A172 (cell line): ENCODE measurements at places on chromosomes 11 and 22. TPM values are rescaled to one million over a fixed set of nuclear protein-coding genes. Genes with fewer than 3 reads are reported as not detected.

DNA sequence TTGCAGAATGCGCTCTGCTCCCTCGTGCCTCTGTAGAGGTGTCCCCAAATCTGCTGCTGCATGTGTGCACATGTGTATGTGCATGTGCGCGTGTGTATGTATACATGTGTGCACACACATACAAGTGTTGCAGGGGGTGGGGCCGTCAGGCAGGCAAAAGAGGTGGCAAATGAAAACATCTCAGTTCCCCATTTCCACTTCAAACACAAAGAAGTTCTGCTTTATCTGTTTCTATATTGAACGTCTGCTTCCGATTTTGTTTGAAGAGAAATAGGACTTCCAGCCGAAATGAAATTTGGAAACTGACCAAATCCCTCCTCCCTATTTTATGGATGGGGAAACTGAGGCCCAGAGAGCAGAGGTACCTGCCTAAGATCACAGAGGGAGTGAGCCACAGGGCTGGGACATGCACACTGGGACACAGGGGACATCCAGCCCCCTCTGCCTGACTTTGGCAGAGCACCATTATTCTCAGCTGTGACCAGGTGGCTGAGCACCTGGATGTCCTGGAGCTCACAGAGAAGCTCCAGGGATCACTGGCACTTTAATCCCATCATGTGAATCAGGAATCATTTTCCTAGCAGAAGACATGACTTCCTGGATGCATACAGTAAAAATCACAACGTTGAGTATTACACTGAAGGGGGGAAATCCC is 41.2 kb upstream of the ALX4 start:
- DNase-seq = no peak

GRCh38 chr22:21014726-21015465 is at the start of gene P2RX6:
Gene P2RX6, plus strand, starts transcription at chr22:21015165. Its CDS starts 10 bp downstream, at chr22:21015175.
- peak; percentile 50 for DNase-seq

LMO2 gene
- 0.65 and 0.98 TPM in 2 replicates for total RNA-seq

OR2AG1 gene
- total RNA-seq = not detected in 2 replicates

- DNase-seq = no peak
These were observed 113.5 kb downstream of the SOX6 start for GRCh38 chr11:16242806-16243205.

GRCh38 chr11:68146704-68147474 is 25.7 kb upstream of the CHKA start:
- DNase-seq = peak; percentile 30

ENTHD1 gene
- not detected in 2 replicates for total RNA-seq

GRCh38 chr11:112972399-112973145 is 11.4 kb downstream of the NCAM1 start:
- peak; percentile 57 for DNase-seq

KCNJ11 gene
- total RNA-seq = 0.09 and 0.26 TPM in 2 replicates

- no peak for DNase-seq
These were observed 517.4 kb downstream of the TMEM135 start for GRCh38 chr11:87555101-87555500.

DNA sequence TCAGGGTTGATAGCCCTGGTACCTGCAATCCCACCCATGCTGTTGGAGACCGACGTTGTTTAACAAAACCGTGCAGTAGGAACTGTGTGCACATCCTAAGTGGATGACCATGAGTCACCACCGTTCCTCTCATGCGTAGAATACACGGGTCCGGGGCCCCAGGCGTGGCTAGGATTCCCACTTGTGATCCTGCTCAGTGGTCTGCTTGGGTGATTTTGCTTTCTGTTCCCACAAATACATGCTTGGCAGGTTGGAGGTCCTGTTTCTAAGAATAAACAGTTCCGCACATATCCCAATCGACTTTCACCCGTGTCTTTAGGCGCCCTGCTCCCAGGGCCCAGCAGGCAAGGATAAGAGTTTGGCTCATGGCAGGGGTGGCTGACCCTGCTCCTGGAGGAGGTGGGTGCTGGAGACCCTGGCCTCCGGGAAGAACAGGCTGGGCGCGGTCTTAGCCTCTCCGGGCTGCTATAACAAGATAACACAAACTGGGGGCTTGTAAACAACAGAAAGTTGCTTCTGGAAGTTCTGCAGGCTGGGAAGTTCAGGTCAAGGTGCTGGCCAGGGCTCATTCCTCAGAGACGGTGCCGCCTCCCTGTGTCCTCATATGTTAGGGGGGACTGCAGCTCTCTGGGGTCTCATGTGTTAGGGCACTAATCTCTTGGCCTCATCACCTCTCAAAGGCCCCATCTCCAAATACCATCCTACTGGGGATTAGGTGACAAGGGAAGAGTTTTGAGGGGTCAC is 1028.3 kb downstream of the BRD1 start:
- DNase-seq = no peak

DNA sequence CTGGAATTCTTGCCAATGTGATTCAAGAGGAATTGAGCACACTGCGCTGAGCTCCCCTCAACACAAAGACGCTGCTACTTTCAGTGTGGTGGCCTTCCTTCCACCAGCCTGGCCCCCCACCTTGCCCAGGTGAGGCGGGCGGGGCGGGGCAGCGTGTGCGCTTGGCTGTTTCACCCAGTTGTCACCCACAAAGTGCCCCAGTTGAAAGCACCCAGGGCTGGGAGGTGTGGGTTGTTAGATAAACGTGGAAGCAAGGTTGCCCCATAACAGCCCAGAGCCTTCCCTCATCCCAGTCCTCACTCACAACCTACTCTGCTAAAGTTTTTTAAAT is 43.1 kb downstream of the CACNG2 start:
- no peak for DNase-seq

DNA sequence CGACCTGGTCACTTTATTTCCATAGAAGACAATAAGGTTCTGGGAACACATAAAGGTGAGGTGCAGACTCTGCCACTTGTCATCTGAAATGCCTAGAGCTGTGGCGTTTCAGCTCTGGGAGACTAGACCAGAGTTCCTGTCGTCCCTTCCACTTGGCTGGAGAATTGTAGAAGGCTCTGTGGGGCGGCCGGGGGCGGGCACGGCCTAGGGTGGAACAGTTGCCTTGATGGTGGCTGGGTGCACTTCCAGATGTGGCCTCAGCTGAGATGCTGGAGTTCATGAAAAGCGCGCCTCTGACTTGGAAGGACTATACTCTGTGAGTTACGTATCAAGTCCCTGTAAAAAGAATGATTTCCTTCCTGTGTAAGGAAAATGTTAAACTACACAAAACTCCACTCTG is 16.8 kb downstream of the TRMU start:
- no peak for DNase-seq

- no peak for DNase-seq
These were observed 105.7 kb upstream of the AKIP1 start for GRCh38 chr11:8805296-8805695.

KDELR3 gene
- total RNA-seq = 18.4 and 24.4 TPM in 2 replicates

- DNase-seq = no peak
These were observed 73.6 kb downstream of the RPL27A start for GRCh38 chr11:8756201-8756600.

AGBL2 gene
- total RNA-seq = 1.8 and 2.8 TPM in 2 replicates

ANKK1 gene
- not detected in 2 replicates for total RNA-seq

APOBEC3H gene
- 0.50 and 0.81 TPM in 2 replicates for total RNA-seq

DNA sequence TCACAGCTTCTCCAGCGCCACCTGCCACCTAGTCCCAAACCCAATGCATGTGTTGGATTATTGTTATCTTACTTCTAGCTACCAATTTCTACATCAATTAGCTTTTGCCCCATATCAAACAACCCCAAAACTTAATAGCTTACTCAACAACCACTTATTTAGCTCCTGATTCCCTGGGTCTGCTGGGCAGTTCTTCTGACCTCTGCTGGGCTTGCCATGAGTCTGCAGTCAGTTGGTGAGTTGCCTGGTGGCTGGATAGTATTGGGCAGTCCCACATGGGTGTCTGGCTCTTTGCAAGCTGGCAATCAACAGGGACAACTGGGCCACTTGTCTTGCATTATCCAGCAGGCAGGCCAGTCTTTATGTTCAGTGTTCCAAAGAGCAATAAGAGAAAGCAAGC is 13.6 kb upstream of the MS4A15 start:
- no peak for DNase-seq

- DNase-seq = no peak
These were observed 158.2 kb downstream of the TRIM29 start for GRCh38 chr11:119979701-119980100.

VSIG10L2 gene
- total RNA-seq = not detected in 2 replicates

GRCh38 chr11:79013509-79013908 is 427.3 kb downstream of the TENM4 start:
- DNase-seq = no peak

NOX4 gene
- total RNA-seq = not detected in 2 replicates

BSCL2 gene
- total RNA-seq = 141 and 186 TPM in 2 replicates

UNC93B1 gene
- 22.1 and 34.3 TPM in 2 replicates for total RNA-seq

- DNase-seq = no peak
These were observed 6.0 kb upstream of the PLA2G6 start for GRCh38 chr22:38187413-38188212.

MUC5B gene
- not detected in 2 replicates for total RNA-seq

DNA sequence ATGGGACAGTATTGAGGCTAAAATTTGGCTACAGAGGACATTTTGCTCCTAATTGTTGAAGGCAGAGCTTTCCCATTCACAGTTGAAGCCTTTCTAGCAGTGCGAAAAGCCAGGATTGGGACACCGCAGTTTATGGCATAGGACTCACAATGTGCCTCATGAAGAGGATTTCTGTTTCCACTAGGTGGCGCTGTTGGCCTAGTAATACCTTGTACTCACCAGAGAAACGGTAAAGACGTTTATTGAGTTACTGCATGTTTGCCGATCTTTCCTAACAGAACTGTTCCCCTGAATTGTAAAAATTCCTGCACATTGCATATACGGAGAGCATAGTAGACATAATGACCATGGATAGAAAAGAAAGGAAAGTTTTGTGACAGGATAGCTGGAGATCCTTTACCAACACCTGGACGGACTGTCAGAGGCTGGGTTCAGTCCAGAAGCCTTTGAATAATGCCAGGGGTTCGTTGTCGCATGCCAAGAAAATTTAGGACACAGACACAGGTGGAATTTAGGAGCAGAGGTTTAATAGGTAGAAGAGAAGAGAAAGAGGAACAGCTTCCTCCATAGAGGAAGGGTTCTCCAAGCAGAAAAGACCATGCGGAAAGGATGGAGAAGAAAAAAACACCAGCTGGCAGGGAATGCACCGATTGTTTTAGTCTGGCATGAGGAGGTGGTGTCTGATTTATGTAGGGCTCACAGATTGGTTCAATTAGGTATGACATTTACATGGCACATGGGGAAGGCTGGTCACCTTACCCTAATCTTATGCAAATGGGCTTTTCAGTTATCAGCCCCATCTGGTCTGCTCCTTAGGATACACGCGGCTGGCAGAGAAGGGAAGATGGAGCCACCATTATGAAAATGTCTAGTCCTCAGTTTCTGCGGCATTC is 10.8 kb upstream of the OR51D1 start:
- peak; percentile 74 for DNase-seq

DNA sequence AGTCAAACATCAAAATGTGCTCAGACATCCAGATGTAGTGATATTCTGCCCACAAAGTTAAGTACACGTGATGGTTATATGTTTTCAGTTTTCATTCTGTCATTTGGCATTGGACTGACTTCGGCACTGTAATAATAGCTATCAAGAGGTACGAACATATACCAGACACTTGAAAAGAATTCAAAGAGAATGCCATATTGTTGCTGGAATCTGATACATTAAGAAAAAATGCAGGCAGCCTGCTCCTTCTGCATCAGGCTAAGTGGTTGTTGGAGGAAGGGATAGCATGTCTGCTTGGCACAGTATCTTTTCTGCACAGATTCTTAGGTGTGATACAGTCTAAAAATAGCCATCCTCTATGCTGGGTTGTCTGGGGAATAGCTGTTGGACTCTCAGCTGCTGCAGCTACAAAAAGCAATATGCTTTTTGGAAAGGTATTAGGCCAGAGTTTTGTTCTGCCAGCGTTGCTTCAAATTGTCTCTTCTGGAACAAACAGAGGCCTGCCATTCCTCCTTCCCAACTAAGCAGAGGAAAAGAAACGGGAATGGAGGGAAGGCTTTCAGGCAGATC is 892.6 kb downstream of the TBC1D22A start:
- no peak for DNase-seq

- DNase-seq = no peak
These were observed 127.0 kb upstream of the C11orf58 start for GRCh38 chr11:16611401-16611921.

RBMXL2 gene
- total RNA-seq = not detected in 2 replicates

CARNS1 gene
- total RNA-seq = 0.05 TPM in 1 of 2 replicates, not detected in the other
